CD4-positive, alpha-beta T cell (primary cell): ENCODE measurements at places on chromosomes 3 and 15.

- H3K27ac ChIP-seq, result no peak overlapping the region
- H3K4me1 ChIP-seq, result no peaks in the 10 kb centered on the region
- no peak for DNase-seq
- no peak overlapping the region for H3K4me3 ChIP-seq
Observed at GRCh38 chr3:132675408-132675807, 15.3 kb downstream of the UBA5 start.

- H3K27ac ChIP-seq, result no peak overlapping the region
- H3K27me3 ChIP-seq, result no peaks in the 10 kb centered on the region
- DNase-seq, result no peak
- H3K4me1 ChIP-seq, result peaks cover 86% of the 10 kb centered on the region
- no peak overlapping the region for H3K4me3 ChIP-seq
Observed at GRCh38 chr15:31374489-31374888, 47.9 kb downstream of the KLF13 start.

- no peak for DNase-seq
- H3K4me3 ChIP-seq, result no peak within 1 kb of the TSS
- H3K27ac ChIP-seq, result no peak within 1 kb of the TSS
- no peaks in the 10 kb centered on the region for H3K4me1 ChIP-seq
- peaks cover 60% of the 10 kb centered on the region for H3K27me3 ChIP-seq
- no peaks in the 10 kb centered on the region for H3K36me3 ChIP-seq
Observed at GRCh38 chr3:64687781-64688604, at the start of gene ADAMTS9. Gene ADAMTS9, minus strand, starts transcription at chr3:64688000. Its CDS starts 343 bp downstream, at chr3:64687657.

DNA sequence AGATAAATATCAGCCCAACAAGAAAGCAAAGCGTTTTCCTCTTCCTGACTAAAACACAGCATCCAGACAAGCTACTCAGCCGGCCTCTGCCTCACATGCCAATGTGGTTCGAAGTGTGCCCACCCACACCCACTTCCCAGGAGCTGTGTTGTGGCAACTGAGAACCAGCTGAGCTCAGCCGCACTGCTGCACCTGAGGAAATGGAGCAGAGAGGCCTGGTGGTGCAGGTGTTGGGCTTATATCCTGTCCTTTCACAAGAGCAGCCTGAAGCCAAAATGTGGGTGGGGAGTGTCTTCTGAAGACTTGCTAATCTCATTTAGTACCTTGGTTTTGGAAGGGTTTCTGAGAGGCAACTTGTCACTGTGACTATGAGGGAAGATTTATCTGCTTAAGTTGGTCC, 23.0 kb upstream of the RETNLB start:
- DNase-seq, result no peak
- H3K4me3 ChIP-seq, result no peak overlapping the region
- H3K4me1 ChIP-seq, result peaks cover 10% of the 10 kb centered on the region
- H3K27me3 ChIP-seq, result no peaks in the 10 kb centered on the region
- no peaks in the 10 kb centered on the region for H3K36me3 ChIP-seq

- H3K4me3 ChIP-seq, result no peak overlapping the region
- peaks cover 4% of the 10 kb centered on the region for H3K27me3 ChIP-seq
- H3K4me1 ChIP-seq, result no peaks in the 10 kb centered on the region
- no peaks in the 10 kb centered on the region for H3K36me3 ChIP-seq
- H3K27ac ChIP-seq, result no peak overlapping the region
Observed at GRCh38 chr3:56459719-56460118, 8.5 kb downstream of the ERC2 start.

GRCh38 chr3:32432711-32433530, 41.3 kb downstream of the CMTM7 start:
- no peaks in the 10 kb centered on the region for H3K27me3 ChIP-seq
- peak overlapping the region; percentile 87 for H3K27ac ChIP-seq
- peak overlapping the region; percentile 34 for H3K4me3 ChIP-seq
- peaks cover 3% of the 10 kb centered on the region for H3K36me3 ChIP-seq
- H3K4me1 ChIP-seq, result peaks cover 81% of the 10 kb centered on the region
- no peak for DNase-seq

DNA sequence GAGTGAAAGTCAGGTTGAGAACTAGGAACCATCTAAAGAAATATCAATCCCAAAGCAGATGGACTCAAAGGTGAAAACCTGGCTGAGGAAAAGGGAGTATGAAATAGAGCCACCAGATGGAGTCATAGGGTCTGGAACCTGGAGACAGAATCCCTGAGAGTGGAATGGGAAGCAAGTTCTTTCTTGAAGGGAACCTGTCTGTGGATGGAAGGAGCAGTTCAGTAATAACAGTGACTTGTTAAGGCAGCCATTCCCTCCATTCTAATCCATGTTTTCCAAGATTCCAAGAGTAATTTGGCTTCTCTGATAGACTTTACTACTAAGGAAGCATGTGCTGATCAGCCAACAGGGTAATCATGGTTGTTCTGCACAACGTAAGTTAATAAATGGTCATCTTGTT, 22.5 kb upstream of the AQP9 start:
- H3K4me1 ChIP-seq, result no peaks in the 10 kb centered on the region
- no peak overlapping the region for H3K4me3 ChIP-seq
- H3K36me3 ChIP-seq, result no peaks in the 10 kb centered on the region
- peaks cover 6% of the 10 kb centered on the region for H3K27me3 ChIP-seq
- DNase-seq, result no peak

- no peak overlapping the region for H3K4me3 ChIP-seq
- no peaks in the 10 kb centered on the region for H3K36me3 ChIP-seq
- no peaks in the 10 kb centered on the region for H3K27me3 ChIP-seq
- H3K27ac ChIP-seq, result no peak overlapping the region
- H3K4me1 ChIP-seq, result no peaks in the 10 kb centered on the region
Observed at GRCh38 chr15:79475306-79475705, 43.2 kb downstream of the MINAR1 start.

DNA sequence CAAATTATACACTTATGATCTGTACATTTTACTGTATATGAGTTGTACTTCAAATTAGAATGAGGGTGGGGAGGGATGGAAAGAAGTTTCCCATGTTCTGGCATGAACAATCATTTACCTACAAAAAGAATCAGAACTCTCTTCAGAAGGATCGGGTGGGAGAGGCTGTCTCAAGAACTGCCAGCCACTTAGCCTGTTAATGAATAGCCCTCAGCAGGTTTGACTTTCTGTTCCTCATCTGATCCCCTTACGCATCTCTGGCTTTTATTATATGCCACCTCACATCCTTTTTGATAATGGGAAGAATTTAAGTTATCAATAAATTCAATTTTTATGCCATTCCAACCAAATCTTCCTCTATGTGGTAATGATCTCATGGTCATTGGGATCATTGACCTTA, 168.3 kb upstream of the TGFBR2 start:
- H3K27ac ChIP-seq, result no peak overlapping the region
- H3K4me1 ChIP-seq, result no peaks in the 10 kb centered on the region
- no peaks in the 10 kb centered on the region for H3K27me3 ChIP-seq
- no peaks in the 10 kb centered on the region for H3K36me3 ChIP-seq

DNA sequence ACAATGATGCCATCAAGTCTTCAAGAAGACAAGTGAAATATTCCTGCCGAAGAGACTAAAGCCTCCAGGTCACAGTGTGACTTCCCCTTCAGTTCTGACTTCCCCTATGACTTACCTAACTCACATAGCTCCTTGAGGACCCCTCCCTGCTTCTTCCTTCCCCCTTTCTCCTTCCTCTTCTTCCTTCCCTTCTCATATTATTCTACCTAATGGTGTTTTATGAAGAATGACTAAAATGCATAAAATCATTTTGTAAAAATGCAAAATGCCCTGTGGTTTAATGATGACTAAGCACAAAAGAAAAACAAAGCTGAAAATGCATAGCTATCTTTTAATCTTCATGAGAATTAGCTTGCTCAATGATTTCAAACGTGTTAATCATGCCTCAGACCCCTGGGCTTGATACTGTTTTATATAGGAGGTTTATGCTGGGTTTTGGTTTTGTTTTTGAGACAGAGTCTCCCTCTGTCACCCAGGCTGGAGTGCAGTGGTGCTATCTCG, 26.1 kb upstream of the TM4SF4 start:
- H3K27ac ChIP-seq, result no peak overlapping the region
- peak; percentile 55 for DNase-seq
- H3K27me3 ChIP-seq, result no peaks in the 10 kb centered on the region
- no peaks in the 10 kb centered on the region for H3K36me3 ChIP-seq
- H3K4me1 ChIP-seq, result no peaks in the 10 kb centered on the region
- H3K4me3 ChIP-seq, result no peak overlapping the region
